ENCODE measurements at places on chromosomes 7 and 10.
A peak's percentile ranks its signal among the peaks of the same experiment; 100 is the strongest.

- DNase-seq, result no peak
Measured at GRCh38 chr7:154450451-154450850, 398.3 kb downstream of the DPP6 start.

DNA sequence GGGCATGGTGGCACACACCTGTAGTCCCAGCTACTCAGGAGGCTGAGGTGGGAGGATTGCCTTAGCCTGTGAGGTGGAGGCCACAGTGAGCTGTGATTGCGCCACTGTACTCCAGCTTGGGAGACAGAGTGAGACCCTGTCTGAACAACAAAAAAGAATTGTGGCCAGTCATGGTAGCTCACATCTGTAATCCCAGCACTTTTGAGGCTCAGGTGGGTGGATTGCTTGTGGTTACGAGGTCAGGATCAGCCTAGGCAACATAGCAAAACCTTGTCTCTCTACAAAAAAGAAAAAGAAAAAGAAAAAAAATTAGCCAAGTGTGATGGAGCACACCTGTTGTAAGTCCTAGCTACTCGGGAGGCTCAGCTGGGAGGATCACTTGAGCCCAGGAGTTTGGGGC, 22.8 kb downstream of the MARCHF5 start:
- DNase-seq, result no peak

GRCh38 chr10:72692744-72692993, 726 bp downstream of the MCU start:
- DNase-seq, result peak; percentile 20

GRCh38 chr7:100571829-100572116, 1.9 kb downstream of the SAP25 start:
- DNase-seq, result no peak

DNA sequence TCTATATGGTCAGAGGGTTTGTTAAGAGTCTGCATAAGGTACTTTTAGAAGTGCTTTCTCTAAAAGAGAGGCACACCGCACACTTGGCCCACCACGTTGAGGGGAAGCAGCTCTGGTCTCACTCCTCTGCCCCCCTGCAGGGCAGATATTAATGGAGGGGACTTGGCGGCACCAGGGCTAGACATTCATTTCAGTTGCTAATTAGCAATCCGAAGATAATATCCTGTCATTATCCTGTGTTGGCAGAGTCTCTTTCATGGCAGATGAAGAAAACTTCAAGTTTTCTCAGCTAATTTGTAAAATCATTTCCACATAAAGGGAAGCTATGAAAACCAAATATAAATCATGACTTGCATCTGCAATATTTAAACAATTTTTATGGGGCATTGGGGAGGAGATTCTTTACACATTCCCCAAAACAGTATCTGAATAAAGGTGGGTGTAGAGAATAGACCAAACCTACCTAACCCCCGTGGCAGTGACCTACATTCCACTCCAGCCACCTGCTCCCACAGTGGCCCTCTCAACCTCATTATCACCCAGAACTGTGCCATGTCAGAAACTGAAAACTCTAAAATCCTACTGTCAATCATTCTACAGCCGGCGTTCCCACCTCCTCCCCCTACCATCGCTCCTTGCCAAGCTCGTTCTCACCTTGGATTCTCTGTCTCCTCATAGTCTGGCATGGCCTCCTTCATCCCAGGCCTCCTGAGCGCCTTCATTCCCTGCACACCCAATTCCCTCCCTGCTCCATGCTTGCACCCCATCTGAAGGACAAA, 54.1 kb upstream of the STK17A start:
- DNase-seq, result no peak

DNA sequence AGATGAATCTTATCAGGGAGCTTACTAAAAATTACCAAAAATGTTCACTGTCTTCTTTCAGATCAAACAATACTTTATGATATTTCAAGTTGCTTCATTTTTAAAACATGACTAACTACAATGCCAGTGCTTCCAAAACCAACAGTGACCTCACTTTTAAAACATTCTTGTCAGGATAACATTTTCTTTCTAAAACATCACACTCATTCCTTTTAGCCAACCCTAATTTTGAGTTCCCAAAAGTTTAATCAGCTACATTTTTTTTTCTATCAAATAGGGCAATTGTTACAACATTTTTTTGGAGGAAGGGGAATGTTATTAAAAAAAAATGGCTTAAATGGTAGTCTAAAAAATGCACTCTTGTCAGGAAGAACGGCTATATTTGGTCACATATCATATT, 37.3 kb downstream of the RTKN2 start:
- DNase-seq, result no peak

GRCh38 chr10:14356921-14357320, 26.2 kb upstream of the FRMD4A start:
- no peak for DNase-seq

GRCh38 chr7:101915000-101915399, 97.6 kb downstream of the CUX1 start:
- DNase-seq, result no peak

- DNase-seq, result no peak
Measured at GRCh38 chr7:73329861-73330581, 2.1 kb downstream of the FKBP6 start.

GRCh38 chr10:82768040-82768439, 893.0 kb downstream of the NRG3 start:
- DNase-seq, result no peak

DNA sequence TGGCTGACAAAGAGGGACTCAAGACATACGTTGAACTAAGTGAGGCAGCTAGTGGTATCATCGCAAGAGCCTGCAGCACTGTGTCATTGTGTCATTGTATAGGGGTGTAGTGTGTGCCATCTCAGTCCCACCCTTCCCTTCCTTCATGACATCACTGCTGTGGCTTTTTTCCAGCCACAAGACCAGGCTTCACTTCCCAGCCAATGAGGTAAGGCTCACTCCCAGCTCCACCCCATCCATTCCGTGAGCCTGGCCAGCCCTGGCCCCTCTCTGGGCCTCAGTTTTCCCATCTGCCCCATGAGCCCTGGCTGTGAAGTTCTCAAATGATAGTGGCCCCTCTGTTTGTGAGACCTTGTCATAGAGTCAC, 134.3 kb upstream of the ZMIZ1 start:
- DNase-seq, result no peak

- no peak for DNase-seq
Measured at GRCh38 chr7:45160417-45160881, 2.9 kb downstream of the RAMP3 start.

GRCh38 chr10:78476156-78476555, 442.5 kb downstream of the RPS24 start:
- no peak for DNase-seq

- DNase-seq, result no peak
Measured at GRCh38 chr10:17665747-17666146, 21.8 kb downstream of the STAM start.

DNA sequence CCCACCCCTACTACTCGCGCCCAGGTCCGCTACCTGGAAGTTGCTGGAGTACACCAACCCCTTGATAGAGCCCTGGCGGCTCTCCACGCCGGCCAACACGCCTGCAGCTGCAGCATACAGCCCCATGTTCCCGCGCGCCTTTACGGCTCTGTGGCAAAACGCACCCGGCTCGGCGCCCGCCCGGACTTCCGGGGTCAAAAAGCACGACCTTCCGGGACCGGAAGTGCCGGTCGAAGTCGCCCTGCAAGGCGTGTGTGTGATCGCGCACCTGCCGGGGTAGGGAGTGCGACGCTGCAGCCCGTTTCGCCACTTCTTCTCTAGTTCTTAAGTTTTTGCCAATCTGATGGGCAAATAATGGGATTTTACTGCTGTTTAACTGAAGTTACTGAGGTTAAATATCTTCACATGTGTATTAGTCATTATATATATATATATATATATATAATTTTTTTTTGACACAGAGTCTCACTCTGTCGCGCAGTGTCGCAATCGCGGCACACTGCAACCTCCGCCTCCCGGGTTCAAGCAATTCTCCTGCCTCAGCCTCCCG, at the start of gene NSUN5:
TSS of gene NSUN5 (minus strand) at position 162 of the 550 bp plus-strand sequence. CDS start at position 126, 36 bp downstream.
- peak; percentile 77 for DNase-seq

DNA sequence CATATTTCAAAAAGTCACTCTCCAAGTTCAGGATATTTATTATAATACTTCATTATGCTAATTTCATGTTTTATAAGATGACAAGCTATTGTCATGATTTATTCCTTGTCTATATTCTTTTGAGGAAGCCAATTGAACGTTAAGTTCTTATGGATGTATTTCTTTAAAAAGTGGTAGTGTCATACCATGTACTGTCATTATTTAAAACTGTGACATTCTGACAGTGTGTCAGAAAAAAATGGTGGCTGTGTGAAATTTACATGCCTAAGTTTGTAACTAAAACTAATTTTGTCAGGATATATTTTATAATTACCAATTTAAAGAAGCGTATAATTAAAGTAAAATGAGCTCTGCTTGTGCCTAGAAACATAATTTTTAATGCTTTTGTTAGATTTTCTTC, 158.9 kb upstream of the HDAC9 start:
- no peak for DNase-seq

DNA sequence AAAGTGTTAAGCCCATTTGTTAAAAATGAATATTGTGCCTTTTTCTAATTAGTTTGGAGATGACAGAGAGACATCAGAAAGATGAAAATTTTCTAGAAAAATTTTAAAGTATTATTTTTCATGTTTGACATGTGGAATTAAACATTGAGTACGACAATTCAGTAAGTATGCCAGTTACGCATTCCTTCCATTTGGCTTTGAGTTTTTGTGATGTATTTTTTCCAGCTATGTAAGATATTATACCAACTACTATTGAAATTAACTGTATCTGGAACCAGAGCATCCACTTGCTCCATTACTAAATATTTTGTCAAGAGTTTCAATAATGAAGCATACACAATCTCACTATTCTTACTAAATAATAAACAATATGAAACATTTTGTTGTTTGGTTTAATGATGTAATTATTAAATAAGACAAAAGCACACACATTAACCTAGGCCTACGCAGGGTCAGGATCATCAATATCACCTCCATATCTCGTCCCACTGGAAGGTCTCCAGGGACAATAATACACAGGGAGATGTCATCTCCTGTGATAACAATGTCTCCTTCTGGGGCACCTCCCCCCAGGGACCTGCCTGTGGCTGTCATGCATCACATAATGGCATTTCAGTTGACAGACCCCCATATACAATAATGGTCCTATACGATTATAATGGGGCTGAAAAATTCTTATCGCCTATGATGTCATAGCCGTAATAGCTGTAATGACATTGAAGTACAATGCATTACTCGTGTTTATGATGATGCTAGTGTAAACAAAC, 274.1 kb downstream of the REEP3 start:
- no peak for DNase-seq

DNA sequence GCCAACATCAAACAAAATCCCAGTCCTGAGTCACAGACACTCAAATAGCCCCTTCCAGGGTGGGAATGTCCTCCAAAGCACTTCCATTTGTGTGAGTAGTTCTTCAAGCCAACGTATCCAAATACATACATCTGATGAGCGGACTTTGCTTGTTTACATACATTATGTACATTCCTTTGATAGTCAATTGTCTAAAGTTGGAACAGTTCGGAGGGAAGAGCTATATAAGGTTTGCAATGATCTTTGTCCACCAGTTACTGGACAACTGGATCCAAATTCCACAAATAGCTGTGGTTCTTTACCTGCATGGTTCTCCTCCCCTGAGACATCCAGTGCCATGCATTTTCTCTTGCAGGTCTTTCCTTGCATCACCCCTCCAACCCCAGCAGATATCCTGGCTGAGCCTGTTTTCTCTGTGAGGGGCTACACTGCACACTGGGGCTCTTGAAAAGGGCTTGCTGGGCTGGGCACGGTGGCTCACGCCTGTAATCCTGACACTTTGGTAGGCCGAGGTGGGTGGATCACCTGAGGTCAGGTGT, 4.7 kb upstream of the MGMT start:
- no peak for DNase-seq

GRCh38 chr10:95284807-95285206, 6.0 kb downstream of the PDLIM1 start:
- no peak for DNase-seq

DNA sequence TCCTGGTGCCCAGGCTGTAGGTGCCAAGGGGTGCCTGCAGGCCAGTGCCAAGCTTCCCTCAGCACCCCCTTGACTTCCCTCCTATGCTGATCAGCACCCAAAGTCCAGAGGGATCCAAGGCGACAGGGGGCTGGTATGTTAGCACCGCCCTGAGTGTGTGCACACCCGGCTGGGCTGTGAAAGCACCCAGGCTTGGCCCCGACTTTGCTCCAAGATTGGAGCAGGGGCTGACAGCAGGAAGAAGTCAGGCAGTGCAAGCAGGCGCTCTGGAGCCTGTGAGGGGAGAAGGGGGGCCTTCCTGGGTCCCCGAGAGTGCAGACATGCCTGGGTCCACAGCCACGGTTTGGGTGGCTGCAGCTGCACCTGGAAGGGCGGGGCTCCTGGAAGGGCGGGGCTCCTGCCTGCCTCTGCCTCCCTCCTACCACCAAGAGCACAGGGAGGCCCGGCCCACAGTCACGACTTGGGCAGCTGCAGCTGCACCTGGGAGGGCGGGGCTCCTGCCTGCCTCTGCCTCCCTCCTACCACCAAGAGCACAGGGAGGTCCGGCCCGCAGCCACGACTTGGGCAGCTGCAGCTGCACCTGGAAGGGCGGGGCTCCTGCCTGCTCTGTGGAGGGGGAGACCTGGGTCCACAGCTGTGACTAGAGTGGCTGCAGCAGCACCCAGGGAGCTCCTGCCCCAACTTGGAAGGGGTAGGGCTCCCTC, 30.2 kb upstream of the ZMYND11 start:
- no peak for DNase-seq

- peak; percentile 24 for DNase-seq
Measured at GRCh38 chr10:96334616-96335526, 23.9 kb downstream of the OPALIN start.

- DNase-seq, result no peak
Measured at GRCh38 chr7:21185653-21186265, 242.1 kb upstream of the SP4 start.

- no peak for DNase-seq
Measured at GRCh38 chr7:99562114-99562784, 3.8 kb downstream of the ZNF655 start.

- peak; percentile 68 for DNase-seq
Measured at GRCh38 chr10:110208614-110209453, 1.4 kb downstream of the MXI1 start.

- no peak for DNase-seq
Measured at GRCh38 chr7:21941611-21942141, 4.0 kb downstream of the CDCA7L start.

DNA sequence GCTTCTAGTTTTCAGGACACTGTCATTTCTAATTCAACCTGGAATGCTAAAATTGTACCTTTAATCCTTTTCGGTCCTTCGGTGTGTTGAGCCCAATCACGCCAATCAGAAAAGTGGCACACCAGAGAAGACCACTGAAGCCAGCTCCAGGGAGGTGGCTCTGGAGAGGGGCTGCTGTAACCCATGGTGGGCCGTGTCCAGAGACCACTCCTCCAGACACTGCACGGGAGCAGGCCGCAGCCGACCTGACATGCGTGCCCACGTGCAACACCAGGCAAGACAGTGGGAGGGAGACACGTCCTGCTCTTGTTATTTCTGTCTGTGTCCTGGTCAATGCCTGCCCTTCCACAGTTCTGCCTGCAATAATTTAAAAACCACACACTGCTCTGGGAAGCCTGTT, 246.1 kb downstream of the ZMYND11 start:
- no peak for DNase-seq

All from 8988T (cell line).